PC-9 (cell line): ENCODE measurements at places on chromosomes 13 and 19.

DNA sequence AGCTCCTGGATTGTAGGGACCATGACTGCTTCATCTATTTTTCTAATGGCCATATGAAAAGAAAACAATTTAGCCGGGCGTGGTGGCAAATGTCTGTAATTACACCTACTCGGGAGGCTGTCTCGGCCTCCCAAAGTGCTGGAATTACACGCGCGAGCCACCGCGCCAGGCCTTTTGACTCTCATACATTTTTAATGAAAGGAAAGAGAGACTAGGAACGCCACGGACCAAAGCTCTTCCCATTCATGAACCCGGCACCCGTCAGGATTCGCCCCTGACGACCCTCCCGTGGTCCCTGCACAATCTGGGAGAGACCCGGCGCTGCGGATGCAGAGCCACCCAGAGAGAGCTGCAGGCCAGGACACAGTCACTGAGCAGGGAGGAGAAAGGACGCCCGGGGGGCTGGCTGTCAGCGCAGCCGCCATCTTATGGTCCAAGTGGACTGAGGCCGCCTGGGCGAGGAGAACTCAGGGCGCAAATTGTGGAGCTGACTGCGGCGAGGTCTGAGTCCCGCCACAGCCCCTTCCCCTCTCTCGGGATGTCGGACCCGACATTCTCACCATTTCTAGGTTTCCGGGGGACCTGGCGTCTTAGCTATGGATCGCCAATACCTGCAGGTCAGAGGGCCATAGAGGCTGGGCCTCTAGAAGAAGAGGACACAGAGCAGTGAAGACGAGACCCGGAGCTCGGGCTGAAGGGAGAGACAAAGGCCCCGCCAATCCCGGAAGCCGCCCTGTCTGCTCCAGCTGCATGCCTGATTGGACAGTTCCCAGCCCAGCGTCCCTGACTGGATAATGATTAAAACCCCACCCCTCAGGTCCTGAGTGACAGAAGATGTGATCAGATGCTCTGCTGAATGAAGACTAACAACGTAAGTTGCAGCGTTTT lies at the start of gene ZNF681:
Gene ZNF681 (minus strand): TSS at position 705 of the 888 bp plus-strand sequence. CDS start 142 bp downstream, at position 563.
- peak; percentile 86 for DNase-seq

DNA sequence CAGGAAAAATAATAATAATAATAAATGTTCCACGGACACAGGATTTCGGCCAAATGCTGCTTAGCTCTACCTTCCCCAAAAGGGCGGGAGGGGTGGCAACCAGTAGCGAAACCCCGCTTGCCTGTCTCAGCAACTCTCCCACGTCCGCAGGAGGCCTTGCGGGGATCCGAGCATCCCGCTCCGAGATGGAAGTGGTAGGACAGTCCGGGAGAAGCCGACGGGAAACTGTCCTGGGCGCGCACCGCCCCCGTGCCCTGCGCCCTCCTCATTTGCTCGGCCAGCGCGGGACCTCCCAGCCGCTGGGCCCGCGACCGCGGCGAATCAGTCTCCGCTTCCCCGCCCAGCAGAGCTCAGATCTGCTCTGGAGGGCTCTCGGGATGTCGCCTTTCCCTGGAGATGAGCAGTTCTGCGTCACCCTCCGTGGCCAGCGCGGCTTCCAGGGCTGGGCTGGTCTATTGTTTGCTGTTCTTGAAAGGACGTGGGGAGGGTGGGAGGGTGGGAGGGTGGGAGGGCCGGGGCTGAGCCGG lies 48.9 kb upstream of the PABPC3 start:
- DNase-seq = no peak

- no peak for DNase-seq
These were observed 14.6 kb upstream of the RPS15 start for GRCh38 chr19:1423436-1424191.

- peak; percentile 72 for DNase-seq
These were observed 14.3 kb downstream of the GAS6 start for GRCh38 chr13:113849546-113849945.

GRCh38 chr19:48480558-48481500 lies 11.7 kb downstream of the CYTH2 start:
- DNase-seq = no peak

- DNase-seq = no peak
These were observed 44.2 kb downstream of the CHST8 start for GRCh38 chr19:33665776-33666595.

GRCh38 chr13:77185721-77186120 lies 141.2 kb downstream of the MYCBP2 start:
- DNase-seq = no peak

DNA sequence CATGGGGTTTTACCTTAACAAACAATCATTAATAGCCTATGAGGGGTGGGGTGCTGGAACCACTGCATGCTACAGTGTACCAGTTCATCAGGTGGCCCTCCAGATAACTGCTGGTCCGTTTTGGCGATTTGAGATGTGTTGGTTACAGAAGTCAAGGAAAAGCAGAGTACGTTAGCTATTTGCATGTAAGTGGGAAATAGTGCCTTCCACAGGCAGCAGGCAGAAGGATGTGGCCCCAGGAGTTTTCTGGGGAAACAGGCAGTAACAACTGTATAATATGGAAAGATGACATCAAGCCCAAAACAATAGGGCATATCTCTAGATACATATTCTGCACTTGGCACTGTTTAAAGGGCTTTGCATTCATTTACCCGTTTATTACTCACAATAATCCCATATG lies 245.7 kb downstream of the COL4A1 start:
- DNase-seq = no peak

- DNase-seq = no peak
These were observed 28.4 kb upstream of the ENOX1 start for GRCh38 chr13:43815204-43815603.

DNA sequence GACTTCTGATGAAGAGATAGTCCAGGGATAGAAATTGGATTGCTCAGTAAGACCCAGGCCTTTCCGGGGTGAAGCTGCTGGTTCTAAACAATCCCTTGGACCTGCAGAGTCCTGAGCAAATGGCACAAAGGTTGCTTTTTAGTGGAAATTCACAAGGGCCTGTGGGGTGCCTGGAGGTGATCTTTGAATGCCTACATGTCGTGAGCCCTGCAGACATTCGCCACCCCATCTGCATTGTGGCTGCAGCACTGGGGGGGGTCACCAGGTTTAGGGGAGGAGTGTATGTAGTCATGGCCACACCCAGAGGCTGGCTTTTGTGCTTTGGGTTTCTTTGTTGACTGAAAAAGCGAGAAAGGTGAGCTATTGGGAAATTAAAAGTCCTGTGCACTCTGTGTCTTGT lies 41.4 kb downstream of the SLC7A9 start:
- no peak for DNase-seq

DNA sequence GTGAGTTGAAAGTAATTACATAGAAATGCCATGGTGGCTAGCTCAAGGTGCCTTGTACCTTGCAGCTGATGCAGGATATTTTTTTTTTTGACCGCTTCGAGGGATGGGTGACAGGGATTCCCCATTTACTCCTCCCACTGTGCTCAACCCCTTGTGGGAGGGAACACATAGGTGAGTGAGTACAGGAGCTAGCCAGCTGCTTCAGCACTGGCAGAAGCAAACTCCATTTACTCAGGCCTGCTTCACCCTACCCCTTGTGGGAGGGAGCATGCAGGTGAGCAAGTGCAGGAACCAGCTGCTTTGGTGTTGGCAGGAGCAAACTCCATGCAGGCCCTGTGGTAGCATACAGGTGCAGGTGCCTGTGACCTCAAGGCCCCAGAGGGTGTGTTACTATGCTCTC lies 330.1 kb downstream of the TDRD3 start:
- no peak for DNase-seq

GRCh38 chr13:89749888-89750287 lies 1597.6 kb upstream of the MIR17HG start:
- DNase-seq = no peak

DNA sequence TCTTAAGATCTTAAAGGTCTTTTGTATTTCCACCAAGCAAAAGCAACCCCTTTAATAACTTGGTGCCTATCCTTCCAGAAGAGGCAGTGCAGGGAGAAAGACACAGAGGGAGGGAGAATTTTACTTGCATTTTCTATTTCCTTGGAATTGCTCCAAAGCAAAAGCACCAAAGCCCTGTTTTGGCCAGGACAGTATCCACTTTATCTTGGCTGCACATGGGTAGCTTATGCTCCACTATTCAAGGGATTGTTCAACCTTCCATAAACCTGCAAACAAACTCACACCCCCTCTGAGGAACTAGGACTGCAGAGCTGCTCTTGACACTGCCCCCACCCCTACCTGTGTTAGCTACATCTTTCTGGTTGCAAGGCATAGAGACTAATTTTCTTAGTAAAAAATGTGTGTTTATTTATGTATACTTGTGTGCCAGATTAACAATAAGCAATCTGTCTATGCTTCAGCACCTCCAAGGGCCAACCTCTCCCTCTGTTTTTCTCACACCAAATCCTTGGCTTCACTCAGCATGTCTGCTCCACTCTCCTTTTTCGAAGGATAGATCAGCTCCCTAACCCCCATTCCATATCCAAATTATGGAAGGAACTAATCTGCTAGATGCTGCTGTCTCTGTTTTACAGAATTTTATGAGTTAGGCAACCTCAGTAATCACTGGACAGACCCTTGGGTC lies 68.1 kb upstream of the KLF12 start:
- no peak for DNase-seq

- peak; percentile 80 for DNase-seq
These were observed 11.5 kb upstream of the CYP4F3 start for GRCh38 chr19:15629003-15629880.

GRCh38 chr13:46374710-46375109 lies 12.3 kb downstream of the RUBCNL start:
- DNase-seq = no peak

GRCh38 chr13:27449081-27449603 lies 1.2 kb downstream of the MTIF3 start:
- no peak for DNase-seq

DNA sequence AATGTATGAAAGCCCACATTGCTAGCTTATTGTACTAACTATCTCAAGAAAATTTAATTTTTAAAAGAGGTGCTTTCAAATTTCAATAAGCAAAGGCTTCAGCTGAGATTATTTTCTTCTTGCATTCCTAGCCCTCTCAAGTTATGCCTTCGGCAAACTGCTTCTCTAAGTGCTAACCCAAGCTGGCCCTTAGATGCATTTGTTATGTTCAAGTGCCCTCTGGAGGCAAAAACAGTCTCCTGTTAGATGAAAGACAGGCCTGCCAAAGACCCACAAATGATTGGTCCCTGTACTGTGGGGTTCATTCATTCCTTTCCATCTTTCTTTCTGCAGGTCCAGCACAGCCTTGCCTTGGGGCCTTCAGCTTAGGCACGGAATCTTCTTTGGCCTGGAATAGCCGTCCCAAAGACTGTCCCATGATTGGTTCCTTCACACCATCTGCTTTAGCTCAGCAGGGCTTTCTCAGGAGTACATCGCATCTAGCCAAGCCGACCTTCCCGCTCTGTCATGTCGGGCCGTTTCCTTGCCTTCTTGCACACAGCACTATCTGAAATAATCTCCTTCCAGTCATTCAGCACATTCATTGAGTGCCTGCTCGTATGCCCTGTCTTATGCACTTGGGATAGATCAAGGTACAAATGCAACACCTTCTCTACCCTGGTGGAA lies 26.4 kb upstream of the TPTE2 start:
- peak; percentile 45 for DNase-seq

- DNase-seq = no peak
These were observed 229.6 kb upstream of the HTR2A start for GRCh38 chr13:47126432-47126831.
